ENCODE measurements at places on chromosomes 13 and 19.

- no peak for DNase-seq
Measured at GRCh38 chr13:100855151-100855550, 180.6 kb upstream of the TMTC4 start.

GRCh38 chr13:110960204-110960603 is 45.3 kb upstream of the ANKRD10 start:
- DNase-seq = no peak

DNA sequence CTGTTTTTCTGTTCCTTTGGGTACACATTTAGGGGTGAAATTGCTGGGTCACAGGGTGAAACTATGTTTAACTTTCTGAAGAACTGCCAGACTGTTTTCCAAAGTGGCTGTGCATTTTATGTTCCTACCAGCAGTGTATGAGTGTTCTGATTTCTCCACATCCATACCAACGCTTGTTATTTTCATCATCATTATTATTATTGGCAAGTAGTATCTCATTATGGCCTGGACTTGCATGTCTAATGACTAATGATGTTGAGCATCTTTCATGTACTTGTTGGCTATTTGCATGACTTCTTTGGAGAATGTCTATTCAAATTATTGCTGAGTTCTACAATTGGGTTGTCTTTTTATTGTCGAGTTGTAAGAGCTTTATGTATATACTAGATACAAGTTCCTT is 321.8 kb upstream of the HTR2A start:
- DNase-seq = no peak

DNA sequence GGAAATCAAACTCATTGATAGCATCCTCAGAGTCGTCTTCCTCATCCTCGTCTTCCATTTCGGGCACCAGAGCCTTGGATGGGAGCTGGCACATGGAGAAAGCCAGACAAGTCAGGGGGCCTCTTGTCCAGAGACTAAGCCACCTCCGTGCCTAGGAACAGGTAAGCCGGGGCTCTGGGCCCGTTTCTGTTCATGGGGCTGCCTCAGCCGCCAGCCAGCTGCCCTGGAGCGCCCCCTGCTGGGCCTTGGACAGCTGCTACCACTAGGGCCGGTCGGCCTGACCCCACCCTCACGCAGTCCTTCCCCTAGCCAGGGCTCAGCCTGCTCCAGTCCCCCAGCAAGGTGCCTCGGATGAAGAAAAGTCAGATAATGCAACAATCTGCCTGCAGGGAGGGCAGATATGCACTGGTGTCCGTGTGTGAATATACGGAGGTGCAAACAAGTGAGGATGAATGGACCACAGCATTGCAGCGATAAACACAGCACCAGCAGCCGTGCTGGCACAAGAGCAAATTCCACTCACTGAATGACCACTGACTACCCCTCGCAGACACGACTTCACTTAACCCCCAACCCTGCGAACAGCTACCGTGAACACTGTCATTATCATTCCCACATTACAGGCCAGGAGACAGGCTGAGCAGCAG is 11.9 kb upstream of the PRKD2 start:
- DNase-seq = peak; percentile 82

- DNase-seq = no peak
Measured at GRCh38 chr19:17616961-17617806, 61.7 kb downstream of the COLGALT1 start.

GRCh38 chr19:1668486-1669270 is 16.3 kb upstream of the TCF3 start:
- peak; percentile 16 for DNase-seq

GRCh38 chr13:30905932-30906383 is at the start of gene MEDAG:
Gene MEDAG, plus strand, starts transcription at chr13:30906271. Its CDS starts 245 bp downstream, at chr13:30906516.
- no peak for DNase-seq

- no peak for DNase-seq
Measured at GRCh38 chr19:4049432-4049831, 17.3 kb downstream of the ZBTB7A start.

DNA sequence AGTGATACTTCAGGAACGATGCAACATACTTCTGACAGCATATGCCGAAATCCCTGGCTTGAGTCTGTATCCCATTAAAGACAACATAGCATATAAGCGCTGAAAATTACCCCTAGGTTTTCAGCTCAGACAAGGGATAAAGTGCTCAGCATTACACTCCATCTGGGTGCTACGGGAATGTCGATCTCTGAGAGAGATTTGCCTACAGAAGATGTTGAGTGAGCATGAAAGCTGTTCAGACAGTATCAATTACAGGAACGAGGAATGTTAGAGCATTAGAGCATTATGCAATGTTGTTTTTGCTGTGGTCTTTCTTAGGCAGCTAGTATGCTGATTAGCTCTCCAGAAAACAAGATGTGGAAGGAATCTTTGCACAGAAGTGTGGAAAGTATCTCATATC is 484.5 kb downstream of the LIG4 start:
- DNase-seq = no peak

GRCh38 chr13:19769854-19770253 is 12.9 kb downstream of the PSPC1 start:
- DNase-seq = no peak

DNA sequence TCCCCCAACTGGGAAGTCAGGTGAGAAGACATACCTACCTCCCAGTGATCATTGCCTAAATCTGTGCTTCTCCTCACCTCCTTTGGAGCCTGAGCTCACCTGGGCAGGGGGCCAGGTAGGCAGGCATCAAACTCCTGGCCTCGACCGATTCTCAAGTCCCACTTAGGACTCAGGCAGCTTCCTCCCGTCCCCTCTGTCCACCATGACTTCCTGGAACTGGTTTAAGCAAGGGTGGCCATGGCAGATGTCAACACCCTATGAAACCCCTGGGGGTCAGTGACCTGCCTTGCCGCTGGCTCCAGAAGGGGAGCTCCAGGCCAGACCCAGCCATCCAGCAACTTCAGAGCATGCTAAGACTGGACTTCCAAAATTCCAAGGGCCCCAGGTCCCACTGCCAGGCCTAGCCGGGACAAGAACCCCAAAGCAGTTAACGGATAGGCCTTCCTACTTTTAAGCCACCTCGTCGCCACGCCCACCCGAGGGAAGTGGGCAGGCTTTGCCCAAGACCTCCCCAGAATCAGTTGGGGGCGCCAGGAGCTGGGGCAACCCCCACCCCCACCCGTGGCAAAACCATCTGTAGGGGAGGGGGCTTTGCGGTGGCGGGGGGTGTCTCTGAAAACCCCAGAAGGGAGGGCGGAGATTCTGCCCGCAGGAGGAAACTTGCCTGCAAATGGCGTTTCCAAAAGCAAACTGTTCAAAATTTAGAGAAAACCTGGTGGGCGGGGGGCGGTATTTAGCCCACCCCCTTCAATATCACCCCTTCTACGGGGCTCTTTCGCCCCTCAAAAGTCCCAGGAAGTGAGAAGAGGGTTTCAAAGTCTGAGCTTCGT is 657 bp downstream of the PLIN3 start:
- peak; percentile 39 for DNase-seq

DNA sequence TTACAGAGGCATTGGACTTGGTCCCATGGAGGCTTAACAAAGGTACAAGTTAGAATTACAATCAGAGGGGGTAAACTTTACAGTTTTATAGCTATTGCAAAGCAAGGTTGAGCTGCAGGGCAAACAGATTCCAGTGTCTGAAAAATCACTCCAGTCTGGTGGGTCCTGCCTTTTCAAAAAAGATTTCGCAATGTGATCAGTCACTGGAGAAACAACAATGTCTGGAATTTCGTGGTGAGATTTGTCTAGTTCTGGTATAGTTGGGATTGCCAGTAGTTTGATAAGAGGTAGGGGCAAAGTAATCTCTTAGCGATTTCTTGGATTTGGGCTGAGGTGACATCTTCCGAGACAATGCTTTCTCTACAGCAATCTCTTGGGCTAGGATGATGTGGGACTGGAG is 1198.2 kb upstream of the PCDH9 start:
- no peak for DNase-seq

GRCh38 chr13:30116379-30116778 is 191.0 kb downstream of the KATNAL1 start:
- no peak for DNase-seq

GRCh38 chr19:48780631-48781391 is 25.5 kb downstream of the FGF21 start:
- no peak for DNase-seq

GRCh38 chr13:48178126-48178525 is 54.9 kb upstream of the ITM2B start:
- no peak for DNase-seq

GRCh38 chr19:18070181-18070580 is 16.6 kb downstream of the IL12RB1 start:
- DNase-seq = no peak

DNA sequence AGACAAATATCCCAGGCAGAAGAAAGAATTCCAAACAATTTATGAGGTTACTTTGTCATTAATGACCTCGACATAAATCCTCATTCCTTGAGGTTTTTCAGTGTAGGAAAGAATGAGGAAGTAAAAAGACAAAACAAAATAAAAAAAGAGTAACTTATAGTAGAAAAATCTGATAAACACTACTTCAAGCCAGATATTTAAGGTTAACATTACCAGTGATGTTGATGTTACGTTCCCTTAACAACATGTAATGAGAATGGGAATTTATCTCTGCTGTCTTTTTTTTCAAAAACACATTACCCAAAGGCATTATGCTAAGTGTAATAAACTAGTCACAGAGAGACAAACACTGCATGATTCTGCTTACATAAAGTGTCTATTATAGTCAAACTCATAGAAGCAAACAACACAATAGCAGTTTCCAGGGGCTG is 935.1 kb downstream of the SLITRK1 start:
- DNase-seq = no peak

- no peak for DNase-seq
Measured at GRCh38 chr19:27955485-27956480, 1257.2 kb downstream of the UQCRFS1 start.

GRCh38 chr13:101035119-101035620 is 360.6 kb upstream of the TMTC4 start:
- DNase-seq = no peak

- no peak for DNase-seq
Measured at GRCh38 chr13:110273254-110273653, 33.7 kb downstream of the COL4A1 start.

GRCh38 chr13:22862478-22862877 is 318.3 kb upstream of the SGCG start:
- no peak for DNase-seq

- no peak for DNase-seq
Measured at GRCh38 chr19:56306016-56306415, 8.6 kb downstream of the ZSCAN5A start.

DNA sequence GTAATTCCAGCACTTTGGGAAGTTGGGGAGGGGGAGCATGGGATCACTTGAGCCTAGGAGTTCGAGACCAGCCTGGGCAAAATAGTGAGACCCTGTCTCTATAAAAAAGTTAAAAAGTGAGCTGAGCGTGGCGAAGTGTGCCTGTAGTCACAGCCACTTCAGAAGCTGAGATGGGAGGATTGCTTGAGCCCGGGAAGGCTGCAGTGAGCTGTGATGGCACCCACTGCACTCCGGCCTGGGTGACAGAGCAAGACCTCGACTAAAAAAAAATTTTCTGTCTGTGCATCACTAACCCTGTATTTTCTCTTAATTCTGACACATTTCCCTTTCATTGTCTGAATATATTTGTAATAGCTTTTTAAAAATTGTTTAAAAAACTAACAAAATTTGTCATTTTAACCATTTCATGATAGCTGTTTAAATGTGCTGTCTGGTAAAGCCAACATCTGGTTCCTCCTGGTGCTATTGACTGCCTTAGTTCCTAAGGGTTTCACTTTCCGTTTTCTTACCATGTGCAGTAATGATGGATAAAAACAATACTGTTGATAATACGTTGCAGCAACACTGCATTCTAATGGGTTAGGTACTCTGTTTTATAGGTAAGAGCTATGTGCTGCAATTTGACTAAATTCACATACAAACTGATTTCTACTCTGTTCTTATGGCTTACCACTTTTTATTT is 29.7 kb downstream of the LATS2 start:
- no peak for DNase-seq

DNA sequence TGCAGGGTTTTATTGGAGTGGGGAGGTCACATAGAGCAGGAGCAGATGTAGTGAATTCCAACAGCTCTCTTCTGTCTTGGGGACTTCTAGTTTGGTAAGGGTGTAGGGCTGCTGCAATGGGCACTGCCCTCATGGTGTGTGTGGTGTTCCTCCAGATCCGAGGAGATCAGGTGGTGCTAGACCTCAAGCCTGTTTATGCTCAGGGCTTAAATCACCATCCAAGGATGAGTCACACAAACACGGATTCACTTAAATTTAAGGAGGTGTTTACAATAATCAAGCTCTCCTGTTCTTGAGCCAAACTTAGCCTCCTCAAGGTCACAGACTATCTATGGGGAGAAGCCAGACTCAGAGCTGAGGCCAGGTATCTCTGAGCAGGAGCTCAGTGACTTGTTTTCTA is 23.0 kb downstream of the HS6ST3 start:
- DNase-seq = no peak

DNA sequence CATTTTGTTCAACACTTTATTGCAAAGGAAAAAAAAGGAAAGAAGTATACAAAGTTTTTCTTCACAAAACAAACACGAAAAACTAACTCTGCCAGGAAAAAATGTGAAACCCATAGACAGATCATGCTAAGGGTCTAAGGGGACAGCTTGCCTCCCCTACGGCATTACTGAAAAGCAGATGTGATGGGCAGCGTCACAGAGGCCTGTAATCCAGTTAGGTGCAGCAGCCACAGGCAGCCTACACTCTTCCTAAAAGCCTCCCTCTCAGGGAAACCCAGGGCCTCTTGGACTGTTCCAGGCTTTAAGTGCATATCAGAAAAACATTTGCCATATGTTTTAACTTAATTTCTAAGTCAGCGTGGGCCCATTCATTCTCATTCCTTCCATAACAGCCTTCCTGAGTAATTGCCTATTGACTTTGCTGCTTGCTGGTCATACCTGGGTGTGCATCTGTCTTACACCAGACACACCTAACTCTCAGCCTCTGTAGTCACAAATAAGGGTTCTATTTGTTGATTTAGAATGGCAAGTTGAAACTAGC is 135.7 kb upstream of the SERP2 start:
- DNase-seq = no peak

DNA sequence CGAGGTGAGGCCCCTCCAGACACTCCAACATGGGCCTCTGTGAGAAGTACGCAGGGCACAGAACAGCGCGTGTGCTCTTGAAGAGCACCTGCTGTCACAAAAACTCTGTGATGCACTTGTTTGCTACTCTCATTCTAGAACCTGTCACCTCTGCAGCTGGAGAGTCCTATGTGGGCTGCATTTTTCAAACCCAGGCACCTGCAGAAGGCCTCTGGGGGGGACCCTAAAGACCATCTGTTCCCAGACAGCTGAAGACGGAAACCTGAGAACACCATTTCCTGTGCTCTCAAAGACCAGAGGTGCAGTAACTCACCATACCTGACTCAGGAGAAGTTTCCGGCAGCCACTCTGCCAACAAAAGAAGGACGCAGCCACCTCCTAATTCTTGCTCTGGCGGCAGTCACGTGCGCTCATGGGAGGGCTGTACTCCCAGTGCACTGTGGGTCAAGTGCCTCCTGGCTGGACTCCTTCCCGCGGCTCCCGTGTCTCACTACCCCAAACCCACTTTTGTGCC is 28.1 kb downstream of the RANBP3 start:
- DNase-seq = peak; percentile 38

GRCh38 chr19:58568453-58569130 is 4.5 kb downstream of the MZF1 start:
- DNase-seq = no peak

All from stimulated activated CD4-positive, alpha-beta T cell treated with anti-CD3 and anti-CD28 coated beads, Interleukin-4, amount 100 ng/mL, for 24 hours (primary cell).